ENCODE measurements at places on chromosomes 11 and 22.
A peak's percentile ranks its signal among the peaks of the same experiment; 100 is the strongest.

DNA sequence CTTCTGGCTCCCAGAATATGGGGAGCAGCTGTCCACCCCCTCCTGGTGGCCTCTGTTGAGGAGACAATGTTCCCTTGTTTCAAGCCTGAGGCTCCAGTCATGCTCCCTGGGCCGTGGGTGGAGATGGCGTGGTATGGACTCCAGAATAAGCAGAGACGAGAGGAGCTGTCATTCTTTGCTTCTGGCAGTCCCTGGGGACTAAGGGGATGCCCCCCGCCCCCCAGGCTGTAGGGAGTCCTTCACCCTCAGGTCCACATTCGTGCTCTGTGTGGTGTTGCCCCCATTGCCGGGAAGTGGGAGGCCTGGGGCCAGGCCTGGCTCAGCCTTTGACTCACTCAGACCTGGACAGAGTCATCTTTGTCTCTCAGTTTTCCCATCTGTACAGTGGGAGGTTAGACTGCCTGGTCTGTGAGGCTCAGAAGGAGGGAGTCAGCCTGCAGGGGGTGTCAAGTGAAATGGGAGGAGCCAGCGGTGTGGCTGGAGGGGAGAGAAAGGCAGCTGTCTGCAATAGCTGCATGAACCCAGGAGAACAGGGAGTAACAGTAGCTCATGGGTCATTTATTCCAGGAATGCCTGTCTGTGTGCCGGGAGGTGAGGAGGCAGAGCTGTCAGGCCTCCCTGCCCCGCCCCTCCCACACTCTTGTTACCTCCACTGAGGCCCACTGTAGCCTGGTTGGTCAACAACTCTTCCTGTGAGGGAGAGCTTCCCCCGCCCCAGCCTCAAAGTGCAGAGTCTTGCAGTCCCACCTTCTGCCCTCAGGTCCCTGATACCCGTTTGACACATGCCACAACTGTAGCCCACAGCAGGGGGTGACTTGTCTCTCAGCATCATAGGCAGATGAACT is 6.3 kb downstream of the ARHGEF17 start:
- DNase-seq: peak; percentile 75

DNA sequence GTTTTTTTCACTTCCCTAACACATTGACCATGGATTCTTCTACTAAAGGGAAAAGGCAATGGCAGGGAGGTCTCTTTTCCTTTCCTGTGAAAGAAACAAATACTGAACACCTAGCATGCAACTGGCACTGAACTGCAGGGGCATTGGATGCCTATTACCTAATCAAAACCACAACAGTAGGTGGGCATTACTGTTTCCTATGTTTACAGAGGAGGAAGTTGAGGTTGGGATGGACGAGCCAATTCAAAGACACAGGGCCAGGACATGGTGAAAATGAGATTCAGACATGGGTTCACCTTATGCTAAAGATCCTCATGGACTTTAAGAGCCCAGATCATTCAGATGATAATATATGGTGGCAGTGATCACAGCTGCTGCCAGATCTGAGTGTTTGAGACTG is 407.0 kb downstream of the MIAT start:
- DNase-seq: no peak

GRCh38 chr22:46691571-46691970 is 46.5 kb downstream of the CERK start:
- no peak for DNase-seq

- DNase-seq: no peak
Observed at GRCh38 chr22:47187176-47187957, 424.9 kb downstream of the TBC1D22A start.

GRCh38 chr11:59755701-59756557 is 753 bp downstream of the STX3 start:
- peak; percentile 76 for DNase-seq

- DNase-seq: no peak
Observed at GRCh38 chr11:128282053-128282452, 305.3 kb downstream of the ETS1 start.

DNA sequence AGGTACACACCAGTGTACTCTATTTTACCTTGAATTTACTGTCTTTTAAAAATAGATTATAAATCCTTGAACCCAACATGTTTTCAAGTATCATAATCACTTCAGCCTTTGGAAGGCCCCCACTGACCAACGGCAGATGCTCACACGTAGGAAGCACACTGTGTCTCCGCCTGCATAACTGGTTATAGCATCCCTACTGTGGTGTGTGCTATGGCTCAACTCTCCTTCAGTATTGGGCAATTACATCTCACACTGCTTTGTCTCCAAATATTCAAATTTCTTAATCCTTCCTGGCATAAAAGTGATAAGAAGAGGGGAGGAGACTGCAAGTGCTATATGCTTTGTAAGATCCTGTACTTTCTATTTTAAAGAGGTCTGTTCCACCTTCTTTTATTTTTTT is 165.7 kb downstream of the CADM1 start:
- no peak for DNase-seq

GRCh38 chr11:71443736-71444445 is 4.3 kb downstream of the DHCR7 start:
- DNase-seq: no peak

- DNase-seq: no peak
Observed at GRCh38 chr11:117127171-117127901, 16.8 kb upstream of the PAFAH1B2 start.

- DNase-seq: no peak
Observed at GRCh38 chr11:92962446-92962845, 7.0 kb upstream of the MTNR1B start.

DNA sequence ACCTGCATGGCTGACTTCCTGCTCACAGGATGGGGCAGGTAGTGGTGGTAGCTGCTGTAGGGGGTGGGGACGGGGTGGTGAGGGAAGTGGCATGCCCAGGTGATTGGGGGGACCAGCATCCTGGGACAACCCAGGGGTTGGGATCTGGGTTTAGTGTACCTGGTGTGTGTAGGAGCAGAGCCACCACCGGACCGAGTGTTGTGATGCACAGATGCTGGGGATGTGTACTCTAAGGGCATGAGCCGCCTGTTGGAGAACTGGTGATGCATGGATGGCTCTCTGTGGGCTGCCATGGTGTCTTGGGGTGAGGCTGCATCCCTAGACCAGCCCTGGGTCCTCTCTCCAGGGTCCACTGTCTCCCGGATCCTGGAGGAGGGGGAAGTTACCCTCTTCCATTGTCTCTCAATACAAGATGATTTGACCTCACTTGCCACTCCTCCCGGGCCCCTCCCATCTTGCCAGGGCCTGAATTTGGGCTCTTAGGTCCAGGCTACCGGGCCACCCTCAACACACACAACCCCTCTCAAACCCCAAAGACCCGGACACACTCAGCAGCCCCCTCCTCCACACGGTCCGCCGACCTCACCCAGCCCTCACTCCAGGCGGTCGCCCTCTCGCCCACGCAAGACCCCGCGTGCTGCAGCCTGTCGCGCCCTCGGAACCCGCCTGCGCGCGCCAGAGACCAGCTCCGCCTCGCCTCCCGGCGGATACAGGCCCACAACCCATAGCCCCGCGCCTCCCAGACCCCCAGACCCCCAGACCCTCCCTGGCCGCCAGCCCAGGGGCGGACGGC is 619 bp downstream of the LRRC75B start:
- DNase-seq: no peak

- DNase-seq: no peak
Observed at GRCh38 chr11:130882138-130882551, 34.1 kb downstream of the SNX19 start.

DNA sequence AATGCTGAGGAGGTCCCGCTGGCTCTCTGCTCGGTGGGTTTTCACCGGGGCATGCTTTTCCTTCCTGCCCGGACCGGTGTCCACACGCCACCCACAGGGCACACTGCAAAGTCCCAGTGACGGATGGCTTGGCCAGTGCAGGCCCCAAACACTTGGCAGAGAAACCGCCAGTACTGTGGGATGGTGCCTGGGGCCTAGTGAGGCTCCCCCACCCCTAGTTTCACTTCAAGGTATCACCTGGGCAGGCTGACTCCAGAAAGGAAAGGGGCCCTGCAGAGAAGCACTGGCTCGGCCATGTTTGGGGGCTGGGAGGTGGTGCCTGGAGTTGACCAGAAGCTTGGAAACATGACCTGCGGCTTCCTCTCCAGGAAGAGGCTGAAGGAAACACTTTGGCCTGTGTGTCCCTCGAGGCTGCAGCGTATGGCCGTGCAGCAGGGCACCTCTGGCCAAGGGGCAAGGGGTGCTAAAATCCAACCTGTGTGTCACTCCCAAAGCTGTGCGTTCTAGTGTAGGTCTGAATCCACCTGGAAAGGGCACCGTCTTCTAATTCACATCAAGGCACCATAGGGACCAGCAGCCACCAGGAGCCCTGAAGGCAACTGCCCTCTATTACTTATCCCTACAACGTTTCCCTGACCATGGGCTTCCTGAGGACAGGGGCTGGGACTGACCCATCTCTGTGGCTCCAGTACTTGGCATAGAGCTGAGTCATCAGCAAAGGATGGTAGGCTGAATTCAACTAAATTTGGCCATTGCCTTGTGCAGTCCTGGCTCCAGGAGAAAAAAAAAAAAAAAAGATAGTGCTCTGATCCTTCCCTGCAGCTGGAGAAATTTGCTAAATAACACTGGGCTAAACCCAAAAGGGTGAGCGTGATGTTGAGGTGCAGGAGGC is 22.6 kb downstream of the TPBGL start:
- DNase-seq: no peak

GRCh38 chr22:16955081-16955480 is 52.9 kb downstream of the GAB4 start:
- no peak for DNase-seq

DNA sequence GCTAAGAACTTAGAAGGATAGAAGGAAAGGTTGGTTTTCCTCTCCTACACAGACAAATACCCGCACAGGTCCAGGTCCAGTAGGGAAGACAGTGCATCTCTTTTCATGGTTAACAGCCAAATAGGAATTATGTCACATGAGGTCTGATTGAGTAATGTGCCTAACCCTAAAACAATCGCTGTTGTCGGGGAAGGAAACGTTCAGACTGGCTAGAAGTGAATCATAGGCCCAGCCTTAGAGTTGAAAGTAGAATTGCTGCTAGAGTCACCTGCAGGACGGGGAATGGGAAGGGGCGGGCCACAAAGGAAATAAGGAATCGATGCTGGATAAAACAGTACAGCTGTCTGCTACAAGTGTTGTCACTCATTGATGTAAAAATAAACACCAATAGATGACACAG is 12.4 kb upstream of the HTATIP2 start:
- no peak for DNase-seq

- DNase-seq: no peak
Observed at GRCh38 chr11:12174477-12175143, 64.2 kb downstream of the MICAL2 start.

DNA sequence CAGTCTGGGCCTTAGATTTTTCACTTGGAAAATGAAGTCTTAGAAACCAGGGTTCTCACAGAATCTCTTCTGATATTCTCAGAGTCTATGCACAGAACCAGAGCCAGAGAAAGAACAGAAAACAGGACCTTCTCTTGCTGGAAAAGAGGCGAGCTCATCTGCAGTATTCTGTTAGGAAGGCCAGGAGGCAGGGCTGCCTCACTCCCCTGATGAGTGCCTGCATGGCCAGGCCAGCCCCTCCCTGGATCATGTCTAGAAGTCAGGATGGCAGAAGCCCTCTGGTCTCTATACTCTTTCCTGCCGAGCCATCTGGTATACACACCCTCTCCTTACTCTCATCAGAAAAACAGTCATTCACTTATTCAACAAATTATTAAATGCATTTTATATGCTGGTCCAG is 723 bp downstream of the OR51M1 start:
- DNase-seq: no peak

GRCh38 chr22:43218786-43219185 is 31.9 kb upstream of the TTLL12 start:
- DNase-seq: no peak

DNA sequence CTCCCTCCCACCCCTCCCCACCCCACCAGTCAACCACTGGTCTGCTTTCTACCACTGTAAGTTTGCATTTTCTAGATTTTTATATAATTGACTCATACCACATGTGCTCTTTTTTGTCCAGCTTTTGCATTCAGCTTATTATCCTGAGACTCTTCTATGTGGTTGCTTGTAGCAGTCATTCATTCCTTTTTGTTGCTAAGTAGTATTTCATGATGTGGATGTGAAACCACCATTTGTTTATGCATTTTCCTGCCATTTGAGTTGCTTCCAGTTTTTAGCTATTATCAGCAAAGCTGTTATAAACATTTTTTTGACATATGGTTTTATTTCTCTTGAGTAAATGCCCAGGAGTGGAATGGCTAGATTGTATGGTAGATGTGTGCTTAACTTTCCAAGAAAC is 77.0 kb upstream of the FGF3 start:
- DNase-seq: no peak

DNA sequence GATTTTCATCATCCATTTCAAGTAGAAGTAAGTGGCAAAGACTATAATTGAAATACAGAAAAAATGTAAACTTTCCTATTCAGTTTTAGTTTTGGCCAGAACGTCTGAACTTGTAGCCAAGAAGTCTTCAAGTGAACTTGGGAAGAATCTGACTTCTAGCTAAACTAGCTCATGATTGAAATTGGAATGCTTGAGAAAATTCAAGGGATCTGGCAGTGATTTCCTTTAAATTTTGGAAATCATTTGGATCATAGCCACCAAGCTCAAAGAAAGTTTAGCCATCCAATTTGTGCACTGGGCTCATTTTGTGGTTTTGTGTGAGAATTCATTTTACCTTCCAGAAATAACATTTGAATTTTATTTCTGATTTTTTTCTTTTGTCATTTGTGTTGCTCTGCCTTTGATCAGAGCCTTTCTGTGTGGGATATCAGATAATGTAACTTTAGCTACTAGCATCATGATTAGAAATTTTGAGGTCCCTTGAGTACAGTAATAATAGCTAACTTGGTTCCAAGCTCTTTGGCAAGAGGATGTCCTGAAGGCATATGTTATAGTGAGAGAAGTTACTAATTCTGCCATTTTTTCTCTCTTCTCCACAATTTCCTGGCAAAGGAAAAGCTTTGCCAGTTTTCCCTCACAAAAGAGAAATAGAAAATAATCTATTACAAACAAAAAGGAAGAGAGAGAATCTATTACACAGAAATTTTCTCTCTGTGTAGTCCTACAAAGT is 2123.7 kb upstream of the RAG2 start:
- DNase-seq: no peak

GRCh38 chr11:65393513-65394079 is 7.2 kb downstream of the FRMD8 start:
- no peak for DNase-seq

- no peak for DNase-seq
Observed at GRCh38 chr11:120410622-120411380, 74.6 kb downstream of the ARHGEF12 start.

- DNase-seq: no peak
Observed at GRCh38 chr22:20953668-20954500, 13.2 kb upstream of the AIFM3 start.

GRCh38 chr11:12356944-12357655 is 20.3 kb upstream of the PARVA start:
- no peak for DNase-seq

- no peak for DNase-seq
Observed at GRCh38 chr22:32712644-32713355, 88.7 kb upstream of the TIMP3 start.

DNA sequence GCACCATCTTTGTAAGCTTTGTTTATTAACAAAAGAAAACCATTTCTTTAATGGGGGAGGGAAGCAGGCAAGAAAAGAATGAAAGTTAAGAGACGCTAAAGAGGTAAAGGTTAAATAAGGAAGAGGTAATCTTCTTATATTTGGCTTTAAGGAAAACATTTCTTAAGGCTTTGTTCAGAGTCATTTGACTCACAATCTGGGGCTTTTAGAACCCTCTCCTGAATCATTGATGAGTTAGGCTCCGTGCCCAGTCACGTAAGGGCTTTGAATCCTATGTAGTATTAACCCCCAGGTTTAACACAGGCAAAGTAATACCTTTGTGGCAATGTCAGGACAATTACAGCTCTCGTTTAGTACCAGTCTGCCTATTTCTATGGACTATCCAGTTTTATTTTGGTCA is 26.1 kb downstream of the MADD start:
- DNase-seq: no peak

GRCh38 chr22:43090130-43090789 is 1.1 kb upstream of the TTLL1 start:
- no peak for DNase-seq

Data from anterior cingulate cortex (tissue), 58 donors.